ENCODE measurements at places on chromosomes 3 and 15.

DNA sequence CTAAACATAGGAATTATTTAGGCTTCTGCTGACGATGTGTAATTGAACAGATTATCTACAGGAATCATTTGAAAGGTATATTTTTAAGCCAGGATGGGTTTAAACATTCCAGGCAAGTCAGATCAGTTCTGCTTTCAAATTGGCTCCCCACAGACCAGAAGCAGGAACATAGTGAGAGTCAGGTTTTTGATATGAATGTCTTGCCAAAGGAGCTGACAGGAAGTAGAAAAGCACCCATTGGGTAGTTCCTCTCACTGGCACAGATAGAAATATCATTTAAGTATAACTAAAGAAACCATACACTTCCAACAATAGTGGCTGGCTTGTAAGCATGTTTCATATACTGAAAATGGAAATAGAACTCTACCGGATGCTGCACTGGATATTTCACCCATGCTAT, 95.2 kb downstream of the CLDN1 start:
- no peak for DNase-seq

DNA sequence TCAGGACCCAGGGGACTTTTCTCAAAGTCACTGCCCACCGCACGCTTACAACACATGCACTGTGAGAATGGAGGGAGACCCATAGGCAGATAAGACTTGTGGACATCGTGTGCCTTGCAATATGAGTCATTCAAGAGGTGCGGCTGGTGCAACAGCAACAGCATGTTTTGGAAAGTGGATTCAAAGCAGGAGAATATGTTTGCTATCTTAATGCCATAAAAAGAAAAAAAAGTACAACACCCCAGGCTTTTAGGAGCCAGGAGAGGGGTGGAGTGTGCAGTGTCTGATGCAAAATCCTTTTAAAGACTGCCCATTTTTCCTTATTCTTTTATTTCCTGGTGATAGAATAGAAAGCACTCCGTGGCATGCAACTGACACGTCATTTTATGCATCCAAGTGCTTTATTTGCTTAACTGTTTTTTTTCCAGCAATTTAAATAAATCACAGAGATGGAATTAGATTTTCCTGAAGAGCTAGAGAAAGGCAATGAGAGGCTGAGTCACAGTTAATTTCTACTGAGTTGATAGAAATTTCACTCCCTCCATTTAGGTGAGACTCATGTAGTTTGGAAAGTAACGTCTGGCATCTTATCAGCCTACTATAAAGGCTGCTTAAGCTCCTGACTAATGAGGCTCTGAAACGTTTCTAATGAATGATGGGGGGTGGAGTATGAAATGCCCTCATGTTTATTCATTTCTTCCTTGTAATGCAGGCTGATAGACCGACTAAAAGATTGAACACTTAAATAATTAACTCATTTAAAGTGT, 96.4 kb downstream of the NSUN3 start:
- no peak for DNase-seq

DNA sequence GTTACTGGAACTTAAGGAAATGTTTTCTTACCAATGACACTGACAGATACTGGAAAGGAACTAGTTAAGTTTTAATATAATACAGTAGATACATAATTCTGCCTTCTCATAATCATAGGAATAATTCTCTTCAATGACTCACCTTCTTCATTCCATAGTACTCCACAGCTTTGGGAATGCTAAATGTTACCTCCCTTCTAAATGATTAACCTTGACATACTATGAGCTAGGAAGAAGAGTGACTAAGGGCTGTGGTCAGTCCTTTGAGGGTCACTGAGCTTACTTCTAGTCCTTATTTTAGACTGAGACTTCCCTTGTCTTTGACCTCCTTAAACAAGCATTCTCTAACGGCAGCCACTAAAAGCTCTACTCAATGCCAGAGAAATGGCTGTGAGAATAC, 69.6 kb upstream of the PPIB start:
- DNase-seq, result no peak

DNA sequence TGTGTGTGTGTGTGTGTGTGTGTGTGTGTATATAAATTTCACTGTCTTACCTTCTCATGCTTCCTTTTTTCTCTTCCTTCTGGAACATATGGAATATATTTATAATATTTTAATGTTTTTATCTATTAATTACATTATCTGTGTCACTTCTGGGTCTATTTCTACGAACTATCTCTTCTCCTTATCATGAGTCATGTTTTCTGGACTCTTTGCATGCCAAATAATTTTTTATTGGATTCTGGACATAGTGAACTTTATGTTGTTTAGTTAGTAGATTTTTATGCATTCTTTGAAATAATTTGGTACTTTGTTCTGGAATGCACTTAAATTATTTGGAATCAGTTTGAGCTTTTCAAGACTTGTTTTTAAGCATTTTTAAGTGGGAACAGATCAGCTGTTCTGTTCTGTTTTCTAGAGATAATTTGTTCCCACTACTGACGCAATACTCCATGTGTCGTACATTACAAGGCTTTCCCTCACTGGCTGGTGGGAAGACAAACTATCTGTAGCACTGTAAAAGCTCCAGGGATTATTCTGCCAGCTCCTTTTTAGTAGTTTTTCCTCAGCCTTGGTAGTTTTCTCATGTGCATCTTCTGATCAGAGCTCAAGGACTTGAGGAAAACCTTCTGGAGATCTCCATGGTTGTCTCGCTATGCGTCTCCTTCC, 302.0 kb downstream of the CLSTN2 start:
- DNase-seq, result no peak

DNA sequence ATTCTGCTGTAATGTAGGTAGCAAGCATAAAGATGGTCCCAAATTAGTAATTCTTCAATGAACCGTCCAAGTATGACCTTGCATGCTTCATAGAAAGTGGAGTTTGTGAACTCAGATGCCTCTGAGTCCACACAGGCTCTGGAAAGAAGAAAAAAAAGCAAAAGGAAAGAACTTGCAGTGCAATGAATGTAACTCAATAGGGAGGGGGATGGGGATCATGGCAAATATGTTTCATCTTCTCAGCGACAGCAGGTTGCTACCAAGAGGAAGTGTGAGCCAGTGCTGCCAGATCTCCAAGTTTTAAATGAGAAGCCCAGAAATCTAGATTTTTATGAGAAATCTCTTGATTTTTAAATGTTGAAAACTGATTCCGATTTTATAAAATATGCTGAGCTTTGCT, 50.3 kb downstream of the IL20RB start:
- no peak for DNase-seq

DNA sequence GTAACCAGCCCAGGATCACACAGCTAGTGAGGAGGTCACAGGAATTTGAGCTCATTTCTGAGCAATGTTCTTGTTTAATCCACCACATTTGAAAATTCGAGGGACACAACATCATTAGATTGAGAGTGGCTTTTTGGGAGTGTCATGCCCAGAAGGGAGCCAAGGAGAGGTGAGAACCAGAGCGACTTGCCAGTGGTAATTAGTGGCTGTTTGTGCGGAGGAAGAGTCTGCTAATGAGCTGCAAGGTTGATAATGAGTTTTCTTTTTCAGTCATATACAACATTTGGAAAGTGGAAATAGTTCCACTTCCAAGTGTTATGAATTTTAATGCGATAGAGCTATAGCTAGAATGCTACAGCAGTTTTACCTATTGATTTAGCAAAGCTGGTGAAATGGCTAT, 19.7 kb downstream of the GABRA5 start:
- no peak for DNase-seq

GRCh38 chr3:87873136-87873535, 185.7 kb downstream of the CGGBP1 start:
- no peak for DNase-seq

- DNase-seq, result no peak
Observed at GRCh38 chr3:101244212-101244575, 76.2 kb downstream of the IMPG2 start.

- no peak for DNase-seq
Observed at GRCh38 chr15:64144565-64145281, 6.8 kb upstream of the SNX22 start.

DNA sequence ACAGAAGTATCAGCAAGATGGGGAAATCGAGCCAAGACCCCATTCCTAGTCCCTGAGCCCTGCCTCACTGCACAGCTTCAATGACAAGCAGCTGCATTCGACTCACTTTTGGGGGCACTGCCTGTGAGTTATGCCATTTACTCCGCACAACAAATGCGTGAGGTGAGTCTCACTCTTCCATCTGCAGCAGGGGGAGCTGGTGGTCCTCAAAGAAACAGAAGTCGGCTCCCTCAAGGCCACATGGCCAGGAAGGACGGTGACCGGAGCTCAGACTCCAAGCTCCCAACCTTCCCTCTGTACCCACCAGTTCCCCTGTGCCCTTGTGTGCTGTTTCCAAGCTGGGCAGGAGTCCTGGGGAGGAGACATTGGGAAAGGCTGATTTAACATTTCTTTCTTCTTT, 127.7 kb upstream of the IQSEC1 start:
- no peak for DNase-seq

DNA sequence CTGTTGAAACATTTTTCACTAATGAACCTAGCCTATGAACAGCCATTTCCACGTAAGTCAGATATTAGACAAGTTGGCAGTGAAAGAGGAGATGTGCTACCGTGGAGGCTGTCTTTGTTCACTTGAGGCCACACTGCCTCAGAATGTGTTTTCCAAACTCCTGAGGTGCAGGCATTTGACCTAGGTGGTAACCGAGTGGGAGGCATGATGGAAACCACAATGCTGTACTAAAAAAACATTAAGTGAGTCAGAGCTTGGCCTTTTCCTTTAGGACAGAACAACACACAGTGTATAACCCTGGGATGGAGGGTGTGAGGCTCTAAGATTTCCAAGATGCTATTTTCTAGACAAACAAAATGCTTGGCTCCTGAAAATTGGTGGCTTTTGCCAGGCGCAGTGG, 406.3 kb downstream of the SOX2 start:
- DNase-seq, result no peak

DNA sequence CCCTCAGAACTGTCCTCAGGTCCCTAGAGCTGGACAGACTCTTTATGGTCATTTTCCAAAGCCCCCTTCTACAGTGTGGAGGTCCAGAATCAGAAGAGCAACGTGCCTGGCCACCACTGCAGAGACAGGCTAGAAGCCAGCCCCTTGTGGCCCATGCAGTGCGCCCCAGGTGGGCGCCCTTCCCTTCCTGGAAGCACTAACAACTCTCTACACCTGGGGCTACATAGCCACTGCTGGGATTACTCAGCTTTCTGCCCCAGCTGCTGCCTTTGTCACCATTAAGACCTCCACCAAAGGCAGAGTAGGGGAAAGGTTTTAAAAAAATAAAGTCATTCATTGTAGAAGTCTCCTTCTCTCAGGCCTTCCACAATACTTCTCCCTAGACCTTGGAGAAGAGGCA, 2.3 kb downstream of the RASGRP1 start:
- no peak for DNase-seq

DNA sequence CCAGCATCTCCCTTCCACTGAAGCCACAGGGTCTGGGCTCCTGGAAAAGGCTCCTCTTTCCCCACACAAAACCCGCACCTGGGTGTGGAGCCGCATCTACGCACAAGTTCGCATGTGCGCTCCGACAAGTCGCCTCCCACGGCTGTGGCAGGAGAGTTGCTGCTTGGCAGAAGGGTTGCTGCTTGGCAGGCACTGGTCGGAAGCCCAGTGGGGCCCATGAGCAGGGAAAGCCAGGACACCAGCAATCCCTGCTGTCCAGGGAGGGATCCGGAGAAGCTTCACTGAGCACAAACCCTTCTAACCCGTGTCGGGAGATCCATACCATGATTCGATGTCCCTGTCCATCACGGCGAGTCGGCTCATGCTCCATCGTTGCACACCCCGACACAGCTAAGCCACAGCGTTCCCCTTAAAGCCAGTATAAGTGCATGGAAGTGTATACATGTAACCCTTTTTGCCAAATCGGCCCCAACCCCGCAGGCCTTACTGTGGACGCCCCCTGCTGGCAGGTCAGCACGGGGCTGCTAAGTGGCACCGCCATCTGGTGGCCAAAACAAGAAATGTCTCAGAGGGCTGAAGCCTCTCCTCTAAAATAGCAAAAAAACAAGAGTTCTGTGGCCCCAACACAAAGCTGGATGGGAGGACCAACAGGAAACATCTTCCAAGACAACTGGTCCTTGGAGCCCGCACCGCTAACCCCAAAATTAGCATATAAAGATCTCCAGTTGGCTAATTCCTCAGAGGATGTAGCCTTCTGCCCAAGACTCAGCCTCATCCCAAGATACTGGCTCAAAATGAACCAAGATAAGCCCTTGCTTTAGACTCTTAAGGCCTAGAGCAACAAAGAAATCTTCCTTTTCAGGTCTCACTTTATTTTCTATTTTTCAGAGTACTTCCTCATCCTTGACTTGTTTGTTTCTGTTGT, 8.3 kb downstream of the ANKRD63 start:
- peak; percentile 39 for DNase-seq

- no peak for DNase-seq
Observed at GRCh38 chr3:170614214-170614966, 28.5 kb upstream of the SLC7A14 start.

DNA sequence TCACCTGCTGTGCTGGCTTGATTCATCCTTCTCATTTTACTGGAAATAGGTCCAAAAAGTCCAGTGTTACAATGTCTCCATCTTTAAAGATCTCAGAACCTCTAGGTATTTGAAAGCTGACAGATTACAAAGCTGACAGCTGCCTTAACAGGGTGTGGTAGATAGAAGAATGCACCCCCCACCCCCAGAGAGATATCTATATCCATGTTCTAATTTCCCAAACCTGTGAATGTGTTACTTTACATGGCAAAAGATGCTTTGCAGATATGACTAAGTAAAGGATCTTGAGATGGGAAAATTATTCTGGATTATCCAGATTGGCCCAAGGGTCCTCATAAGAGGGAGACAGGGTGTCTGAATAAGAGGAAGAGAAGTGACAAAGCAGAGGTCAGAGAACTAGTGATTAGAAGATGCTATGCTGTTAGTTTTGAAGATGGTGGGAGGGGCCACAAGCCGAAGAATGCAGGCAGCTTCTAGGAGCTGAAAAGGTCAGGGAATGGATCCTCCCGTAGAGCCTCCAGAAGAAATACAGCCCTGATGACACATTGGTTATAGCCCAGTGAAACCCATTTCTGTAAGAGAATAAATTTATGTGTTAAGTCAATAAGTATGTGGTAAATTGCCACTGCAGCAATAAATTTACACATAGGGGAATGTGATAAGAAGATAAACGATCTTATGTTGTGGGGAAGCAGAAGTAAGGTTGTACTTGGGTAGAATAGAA, 21.5 kb upstream of the FSTL1 start:
- no peak for DNase-seq
